Natural killer cell treated with Interleukin-12 subunit alpha and Interleukin-12 subunit beta and Interleukin-15 and Interleukin-18, amount 100 ng/mL, for 72 hours (primary cell): ENCODE measurements at places on chromosomes 5 and 9. TPM values are rescaled to one million over a fixed set of nuclear protein-coding genes. Genes with fewer than 3 reads are reported as not detected.

GRCh38 chr5:120895660-120896059, 431.6 kb downstream of the PRR16 start:
- H3K36me3 ChIP-seq: no peaks in the 10 kb centered on the region
- H3K4me1 ChIP-seq: no peaks in the 10 kb centered on the region
- H3K4me3 ChIP-seq: no peak overlapping the region
- DNase-seq: no peak

- no peaks in the 10 kb centered on the region for H3K4me1 ChIP-seq
- no peak for DNase-seq
- H3K27ac ChIP-seq: no peak overlapping the region
- H3K4me3 ChIP-seq: no peak overlapping the region
- H3K36me3 ChIP-seq: no peaks in the 10 kb centered on the region
Measured at GRCh38 chr9:17480966-17481365, 97.9 kb upstream of the SH3GL2 start.

DNA sequence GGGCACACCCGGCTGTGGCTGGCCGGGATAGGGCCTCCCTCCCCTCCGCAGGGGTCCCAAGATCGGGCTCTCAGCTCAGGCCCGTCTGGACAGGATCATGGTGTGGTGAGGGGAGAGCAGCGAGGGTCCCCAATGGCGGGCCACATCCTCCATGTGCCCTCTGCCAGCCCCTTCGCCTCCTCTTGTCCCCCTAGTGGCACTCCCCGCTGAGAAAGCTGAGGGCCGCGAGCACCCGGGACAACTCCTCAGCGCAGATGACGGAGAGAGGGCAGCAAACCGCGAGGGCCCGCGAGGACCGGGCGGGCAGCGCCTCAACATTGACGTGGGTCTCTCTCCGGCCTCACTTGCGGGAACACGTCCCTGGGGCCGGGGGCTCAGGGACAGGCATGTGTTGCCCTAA, 24.6 kb downstream of the NKD2 start:
- no peaks in the 10 kb centered on the region for H3K36me3 ChIP-seq
- no peak overlapping the region for H3K27ac ChIP-seq
- no peak overlapping the region for H3K4me3 ChIP-seq
- no peak for DNase-seq
- H3K4me1 ChIP-seq: peaks cover 5% of the 10 kb centered on the region

DNA sequence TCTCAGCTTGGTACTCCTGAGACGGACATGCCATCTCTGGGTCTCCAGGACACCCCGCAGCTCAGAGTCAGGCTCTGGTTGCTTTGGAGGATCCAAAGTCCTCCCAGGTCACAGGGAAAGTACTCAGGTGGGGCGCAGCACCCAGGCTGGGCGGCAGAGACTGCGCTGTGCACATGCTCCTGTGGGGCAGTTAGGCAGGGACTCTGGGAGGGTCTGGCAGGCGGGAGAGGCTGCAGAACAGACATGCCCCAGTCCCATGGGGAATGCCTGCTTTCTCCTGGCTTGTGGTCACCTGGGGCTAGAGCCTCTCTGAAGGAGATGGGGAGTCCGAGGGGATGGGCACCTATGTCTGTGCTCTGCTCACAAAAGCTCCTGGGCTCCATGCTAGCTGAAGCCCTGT, 45.3 kb upstream of the ITGA2 start:
- H3K4me3 ChIP-seq: no peak overlapping the region
- H3K27ac ChIP-seq: no peak overlapping the region
- H3K27me3 ChIP-seq: no peaks in the 10 kb centered on the region
- DNase-seq: no peak
- peaks cover 6% of the 10 kb centered on the region for H3K36me3 ChIP-seq

- H3K27ac ChIP-seq: no peak overlapping the region
- no peaks in the 10 kb centered on the region for H3K4me1 ChIP-seq
- peaks cover 10% of the 10 kb centered on the region for H3K27me3 ChIP-seq
- H3K36me3 ChIP-seq: no peaks in the 10 kb centered on the region
- DNase-seq: no peak
- H3K4me3 ChIP-seq: no peak overlapping the region
Measured at GRCh38 chr5:150612905-150613670, 27.4 kb upstream of the SYNPO start.

DNA sequence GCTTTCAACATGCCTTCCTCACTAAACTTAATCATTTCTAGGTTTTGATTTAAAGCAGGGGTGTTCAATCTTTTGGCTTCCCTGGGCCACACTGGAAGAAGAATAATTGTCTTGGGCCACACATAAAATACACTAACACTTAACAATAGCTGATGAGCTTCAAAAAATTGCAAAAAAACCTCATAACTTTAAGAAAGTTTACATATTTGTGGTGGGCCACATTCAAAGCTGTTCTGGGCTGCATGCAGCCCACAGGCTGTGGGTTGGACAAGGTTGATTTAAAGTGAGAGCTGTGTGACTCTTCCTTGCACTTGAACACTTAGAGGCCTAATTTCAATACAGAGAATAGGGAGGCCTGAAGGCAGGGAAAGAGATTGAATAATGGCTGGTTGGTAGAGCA, 598.3 kb downstream of the EFNA5 start:
- H3K4me1 ChIP-seq: no peaks in the 10 kb centered on the region
- peaks cover 10% of the 10 kb centered on the region for H3K27me3 ChIP-seq
- no peak overlapping the region for H3K27ac ChIP-seq
- no peak for DNase-seq
- H3K4me3 ChIP-seq: no peak overlapping the region

DNA sequence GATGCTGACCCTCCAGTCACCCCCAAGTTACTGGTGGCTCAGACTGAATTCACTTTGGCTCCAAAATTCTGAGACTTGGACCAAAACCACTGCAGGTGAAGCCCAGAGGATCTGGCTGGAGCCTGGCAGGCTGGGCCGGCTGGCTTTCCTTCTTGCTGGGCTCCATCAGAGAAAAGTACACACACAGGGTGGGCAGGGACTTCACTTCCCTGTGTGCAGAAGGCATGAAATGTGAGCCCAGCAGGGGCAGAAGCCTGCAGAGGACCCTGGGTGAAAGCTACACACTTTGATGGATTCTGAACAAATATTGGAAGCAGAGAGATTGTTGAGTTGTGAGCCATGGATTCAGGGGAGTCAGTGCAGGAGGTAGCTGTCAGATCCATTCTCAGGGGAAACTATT, 18.4 kb downstream of the NR4A3 start:
- H3K4me3 ChIP-seq: no peak overlapping the region
- no peaks in the 10 kb centered on the region for H3K27me3 ChIP-seq
- H3K4me1 ChIP-seq: no peaks in the 10 kb centered on the region
- no peak for DNase-seq
- no peaks in the 10 kb centered on the region for H3K36me3 ChIP-seq

GRCh38 chr5:960551-960950, 48.1 kb upstream of the NKD2 start:
- H3K4me3 ChIP-seq: peak overlapping the region; percentile 42
- no peak overlapping the region for H3K27ac ChIP-seq
- peaks cover 12% of the 10 kb centered on the region for H3K27me3 ChIP-seq
- no peaks in the 10 kb centered on the region for H3K36me3 ChIP-seq
- peaks cover 35% of the 10 kb centered on the region for H3K4me1 ChIP-seq
- DNase-seq: peak; percentile 72

DNA sequence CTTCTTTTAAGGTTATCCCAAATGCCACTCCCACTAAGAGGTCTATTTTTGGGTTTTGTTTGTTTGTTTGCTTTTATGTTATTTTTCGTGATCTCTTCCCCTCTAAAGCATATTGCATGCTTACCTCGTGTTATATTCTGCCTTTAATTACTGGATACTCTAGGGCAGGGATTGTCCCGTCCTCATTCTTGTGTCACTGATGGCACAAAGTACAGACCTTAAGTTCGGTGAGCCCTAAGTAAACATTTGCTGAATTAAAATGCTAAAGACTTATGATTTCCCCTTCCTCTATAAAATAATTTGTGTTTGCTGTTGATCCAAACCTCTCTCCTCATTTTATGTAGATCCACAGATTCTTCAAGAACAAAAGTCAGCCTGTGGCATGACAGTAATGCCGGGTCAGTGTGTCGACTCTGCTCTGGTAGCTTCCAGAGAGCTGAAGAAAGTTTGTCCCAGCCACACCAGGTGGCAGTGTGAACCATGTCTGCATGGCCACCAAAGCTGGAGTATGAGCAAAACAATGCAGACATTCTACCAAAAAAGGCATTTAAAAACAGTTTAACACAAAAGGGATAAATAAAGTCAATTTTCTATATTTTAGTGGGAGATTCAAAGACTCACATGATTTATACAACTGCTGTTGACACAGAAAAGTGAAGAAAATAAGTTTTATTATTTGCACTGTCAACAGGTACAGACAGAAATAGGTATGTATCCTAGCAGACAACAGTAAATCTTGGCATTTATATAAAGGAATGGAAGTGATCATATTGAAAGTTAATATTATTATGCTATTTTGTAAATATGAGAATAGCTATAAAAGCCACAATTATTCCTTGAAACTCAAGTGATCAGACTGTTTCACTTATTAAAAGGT, 17.9 kb upstream of the POC5 start:
- H3K36me3 ChIP-seq: no peaks in the 10 kb centered on the region
- no peak overlapping the region for H3K27ac ChIP-seq
- H3K4me3 ChIP-seq: no peak overlapping the region
- no peak for DNase-seq

GRCh38 chr9:20405616-20406015, 216.7 kb downstream of the MLLT3 start:
- peaks cover 16% of the 10 kb centered on the region for H3K4me1 ChIP-seq
- no peak for DNase-seq
- no peak overlapping the region for H3K27ac ChIP-seq
- H3K36me3 ChIP-seq: no peaks in the 10 kb centered on the region
- H3K27me3 ChIP-seq: no peaks in the 10 kb centered on the region

- no peaks in the 10 kb centered on the region for H3K36me3 ChIP-seq
- no peak overlapping the region for H3K27ac ChIP-seq
- DNase-seq: no peak
- peaks cover 18% of the 10 kb centered on the region for H3K27me3 ChIP-seq
Measured at GRCh38 chr5:133439859-133440258, 172.5 kb downstream of the FSTL4 start.

DNA sequence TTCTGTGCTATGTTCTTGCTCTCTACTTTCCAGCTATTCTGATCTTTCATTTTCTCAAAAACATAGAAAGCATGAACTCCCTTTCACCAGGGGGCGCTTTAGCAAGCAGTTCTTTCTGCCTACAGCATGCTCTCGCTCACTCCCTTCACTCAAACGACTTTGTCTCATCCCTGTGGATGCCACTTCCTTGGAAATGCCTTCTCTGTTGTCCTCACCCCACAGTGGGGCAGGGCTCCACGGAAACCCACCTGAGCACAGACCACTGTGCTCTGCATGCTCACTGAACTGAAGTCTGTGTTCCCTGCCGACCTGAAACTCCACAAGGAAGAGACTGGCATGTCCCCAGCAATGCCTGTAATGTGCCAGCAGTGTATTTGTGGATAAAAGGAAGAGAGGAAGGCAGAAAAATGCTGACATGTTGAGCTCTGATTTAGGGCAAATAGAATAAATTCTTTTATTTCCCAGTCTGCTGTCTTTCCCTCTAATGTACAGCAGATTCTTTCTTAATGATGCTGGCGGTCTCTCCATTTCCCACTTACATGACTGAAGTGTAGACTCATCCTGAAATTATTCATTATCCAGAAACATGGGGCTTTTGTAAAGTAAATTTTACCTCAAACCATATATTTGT, 4.9 kb upstream of the ROR2 start:
- peaks cover 7% of the 10 kb centered on the region for H3K4me1 ChIP-seq
- no peak for DNase-seq
- peaks cover 52% of the 10 kb centered on the region for H3K27me3 ChIP-seq
- H3K27ac ChIP-seq: no peak overlapping the region
- H3K4me3 ChIP-seq: no peak overlapping the region

DNA sequence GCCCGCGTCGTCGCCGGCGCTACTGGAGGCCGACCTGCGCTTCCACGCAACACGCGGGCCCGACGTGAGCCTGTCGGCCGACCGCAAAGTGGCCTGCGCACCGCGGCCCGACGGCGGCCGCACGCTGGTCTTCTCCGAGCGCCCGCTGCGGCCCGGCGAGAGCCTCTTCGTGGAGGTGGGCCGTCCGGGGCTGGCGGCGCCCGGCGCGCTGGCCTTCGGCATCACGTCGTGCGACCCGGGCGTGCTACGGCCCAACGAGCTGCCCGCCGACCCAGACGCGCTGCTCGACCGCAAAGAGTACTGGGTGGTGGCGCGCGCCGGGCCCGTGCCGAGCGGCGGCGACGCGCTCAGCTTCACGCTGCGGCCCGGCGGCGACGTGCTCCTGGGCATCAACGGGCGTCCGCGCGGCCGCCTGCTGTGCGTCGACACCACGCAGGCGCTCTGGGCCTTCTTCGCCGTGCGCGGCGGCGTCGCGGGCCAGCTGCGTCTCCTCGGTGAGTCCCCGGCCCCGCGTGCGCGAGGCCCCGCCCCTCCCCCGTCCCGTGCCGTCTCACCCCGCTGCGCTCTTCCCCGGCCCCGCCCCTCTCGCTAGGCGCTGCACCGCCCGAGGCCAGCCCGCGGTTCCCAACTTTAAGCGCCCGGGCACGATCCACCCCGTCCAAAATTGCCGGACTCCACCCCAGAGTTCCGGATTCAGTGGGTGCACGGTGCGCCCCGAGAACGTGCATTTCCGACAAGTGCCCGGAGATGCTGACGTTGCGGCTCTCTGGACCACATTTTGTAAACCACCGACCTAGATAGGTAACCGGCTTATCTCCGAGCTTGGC, 42.8 kb downstream of the NEURL1B start:
- H3K4me3 ChIP-seq: peak overlapping the region; percentile 22
- peak; percentile 68 for DNase-seq
- peak overlapping the region; percentile 62 for H3K27ac ChIP-seq
- H3K4me1 ChIP-seq: no peaks in the 10 kb centered on the region

DNA sequence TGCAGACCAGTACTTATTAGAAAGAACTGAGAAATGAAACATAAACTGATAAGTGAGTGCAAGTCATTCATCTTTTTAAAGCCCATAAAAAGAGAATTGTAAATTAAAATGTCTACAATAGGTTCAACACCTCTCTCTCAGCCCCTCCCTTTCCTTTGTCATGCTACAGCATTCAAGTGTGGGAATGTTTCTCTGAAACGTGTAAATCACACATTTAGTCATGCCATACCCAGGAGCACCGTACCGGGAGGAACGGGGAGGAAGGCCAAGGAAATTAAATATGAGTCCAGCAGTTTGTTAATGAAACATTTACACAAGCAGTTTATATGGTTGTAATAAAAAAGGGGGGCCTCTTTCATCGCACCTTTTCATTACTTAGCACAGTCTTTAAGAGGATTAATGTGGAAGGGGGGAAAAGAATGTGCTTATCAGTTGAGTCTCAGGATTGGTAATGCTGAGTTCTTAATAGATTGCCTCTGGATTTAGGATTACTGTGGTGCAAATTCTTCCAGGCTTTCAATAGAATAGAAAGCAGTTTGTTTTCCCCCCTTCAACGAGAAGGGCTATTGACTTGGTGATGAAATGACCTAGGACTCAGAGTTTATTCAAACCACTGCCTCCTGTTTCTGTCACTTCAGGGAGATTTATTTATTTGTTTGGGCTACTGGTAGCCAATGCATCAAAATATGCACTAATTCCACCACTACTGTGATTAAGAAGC, 176.0 kb upstream of the ZNF608 start:
- H3K4me3 ChIP-seq: no peak overlapping the region
- no peaks in the 10 kb centered on the region for H3K27me3 ChIP-seq
- H3K4me1 ChIP-seq: peaks cover 2% of the 10 kb centered on the region
- H3K36me3 ChIP-seq: no peaks in the 10 kb centered on the region
- no peak for DNase-seq

Gene POMT1
- total RNA-seq: 53.4 TPM

Gene SPACA9
- total RNA-seq: 1.0 TPM

Gene IFNA14
- not detected for total RNA-seq

Gene CARTPT
- total RNA-seq: not detected

Gene SVEP1
- not detected for total RNA-seq

Gene SLC6A18
- not detected for total RNA-seq

Gene OTULINL
- 14.6 TPM for total RNA-seq

Gene FAM170A
- not detected for total RNA-seq

Gene TAF1L
- not detected for total RNA-seq

Gene CDK9
- total RNA-seq: 119 TPM

Gene LRRC14B
- total RNA-seq: not detected

Gene SH3RF2
- 0.50 TPM for total RNA-seq
